ENCODE measurements at places on chromosomes 2 and 18.

GRCh38 chr2:237629188-237629534 is 1.8 kb downstream of the LRRFIP1 start:
- no peak for DNase-seq

- DNase-seq, result no peak
Measured at GRCh38 chr2:43184339-43184895, 42.0 kb downstream of the ZFP36L2 start.

DNA sequence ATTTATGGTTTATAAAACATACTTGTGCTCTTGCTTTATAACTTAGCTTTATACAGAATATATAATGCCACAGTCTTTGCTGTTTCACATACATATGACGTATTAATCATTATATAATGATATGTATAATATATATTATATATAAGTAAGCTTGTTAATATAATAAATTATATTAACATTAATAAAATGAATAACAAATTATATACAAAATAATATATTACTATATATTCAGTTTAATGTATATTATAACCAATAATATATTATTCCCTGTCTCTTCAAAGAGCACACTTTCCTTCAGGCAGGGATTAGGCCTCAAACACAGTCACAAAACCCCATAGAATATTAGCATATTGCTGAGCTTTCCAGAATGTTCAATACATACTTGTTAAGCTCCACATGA is 427.6 kb downstream of the NCKAP5 start:
- no peak for DNase-seq

DNA sequence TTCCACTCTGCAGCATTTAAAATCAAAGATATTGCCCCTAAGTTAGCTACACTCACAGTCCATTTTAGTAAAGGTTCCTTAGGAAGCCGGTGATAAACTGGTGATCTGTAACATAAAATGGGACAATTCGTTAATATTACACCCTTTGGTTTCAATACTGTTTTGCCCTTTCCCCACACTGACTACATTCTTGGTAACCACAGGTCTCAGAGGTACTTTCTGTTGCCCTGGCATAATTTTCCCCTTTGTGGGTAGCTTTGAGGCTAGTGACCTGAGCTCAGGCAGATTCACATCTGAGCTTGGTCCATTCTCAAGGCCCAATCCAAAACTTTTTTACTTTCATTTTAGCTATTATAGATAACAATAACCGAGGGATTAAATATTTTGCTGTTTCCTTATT is 32.9 kb upstream of the CSRNP3 start:
- no peak for DNase-seq

DNA sequence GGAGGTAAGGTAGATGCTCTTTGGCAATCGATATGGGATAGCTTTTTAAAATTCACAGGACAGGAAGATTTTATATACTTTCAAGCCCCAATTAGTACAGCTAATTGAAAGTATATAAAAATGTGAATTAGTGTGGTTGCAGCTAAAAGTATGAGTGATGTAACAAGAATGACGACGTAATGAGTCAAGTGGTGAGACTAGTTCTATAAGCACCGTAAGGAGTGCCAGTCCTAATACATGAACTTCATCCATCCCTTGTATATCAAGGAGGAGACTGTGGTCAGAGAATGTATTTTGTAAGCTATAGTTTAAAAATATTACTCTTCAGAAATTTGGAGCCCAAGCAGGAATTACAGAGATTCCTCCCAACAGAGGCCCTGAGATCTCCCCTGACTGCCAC is 25.8 kb downstream of the DNAJC27 start:
- no peak for DNase-seq

DNA sequence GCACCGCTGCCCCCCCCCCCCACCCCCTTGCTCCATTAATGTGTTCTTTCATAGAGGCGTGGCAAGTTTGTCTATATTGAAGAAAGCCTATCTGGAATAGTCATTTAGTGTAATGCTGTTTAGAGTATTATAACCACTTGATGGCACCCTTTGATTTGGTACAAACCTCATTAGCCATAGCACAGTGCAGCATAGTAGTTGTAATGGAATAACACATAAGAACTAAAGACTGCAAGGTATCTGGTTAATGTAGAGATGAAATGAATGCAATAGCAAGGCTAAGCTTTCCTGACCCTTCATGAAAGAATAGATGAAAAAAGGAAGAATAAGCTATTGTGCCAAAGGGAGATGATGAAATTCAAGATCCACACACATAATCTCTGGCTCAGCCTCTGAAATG is 81.9 kb downstream of the EHBP1 start:
- no peak for DNase-seq

DNA sequence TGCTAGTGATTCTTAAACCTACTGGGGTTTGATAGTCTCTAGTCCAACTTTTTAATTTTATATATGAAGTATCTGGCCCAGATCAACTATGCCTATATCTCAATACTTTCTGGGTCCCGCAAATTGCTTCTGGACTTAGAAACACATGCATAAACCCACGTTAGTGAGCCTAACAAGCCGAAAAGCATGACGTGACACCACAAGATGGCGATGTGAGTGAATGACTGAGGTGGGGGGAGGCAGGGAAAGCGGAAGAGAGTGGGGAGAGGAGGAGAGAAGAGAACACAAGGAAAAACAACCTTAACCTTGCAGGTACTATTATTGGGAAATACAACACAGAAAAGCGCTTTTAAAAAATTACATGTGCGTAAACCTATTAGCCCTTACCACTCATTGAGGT is 13.8 kb downstream of the PDIA6 start:
- DNase-seq, result no peak

DNA sequence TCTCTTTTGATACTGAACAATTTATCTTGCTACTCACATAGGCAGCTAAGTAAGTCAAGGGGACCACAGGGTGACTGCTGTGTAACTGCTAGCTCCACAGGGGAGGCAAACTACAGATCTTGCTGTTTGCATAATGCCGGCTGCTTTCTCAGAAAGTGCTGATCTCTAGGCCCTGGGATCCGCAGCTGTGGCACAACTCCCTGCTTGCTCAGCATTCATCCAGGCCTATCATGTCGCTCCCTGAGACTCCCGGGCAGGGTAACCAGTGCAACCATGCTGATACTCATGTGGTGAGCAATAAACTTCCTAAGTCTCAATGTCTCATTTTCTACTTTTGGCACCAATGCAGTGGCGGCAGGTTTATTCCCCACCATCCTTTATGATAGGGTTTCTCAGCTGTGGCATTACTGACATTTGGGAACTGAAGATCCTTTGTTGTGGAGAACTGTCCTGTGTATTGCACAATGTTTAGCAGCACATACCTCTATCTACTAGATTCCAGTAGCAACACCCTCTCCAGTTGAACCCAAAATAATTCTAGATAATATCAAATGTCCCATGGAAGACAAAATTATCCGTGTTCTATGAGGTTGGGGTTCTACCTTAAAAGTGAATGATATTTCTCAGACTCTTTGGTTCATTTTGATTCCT is 1101.3 kb downstream of the LRP1B start:
- no peak for DNase-seq
